ENCODE measurements at places on chromosomes 2 and 18.

GRCh38 chr2:54432251-54433015 lies 23.7 kb upstream of the SPTBN1 start:
- no peak for DNase-seq

DNA sequence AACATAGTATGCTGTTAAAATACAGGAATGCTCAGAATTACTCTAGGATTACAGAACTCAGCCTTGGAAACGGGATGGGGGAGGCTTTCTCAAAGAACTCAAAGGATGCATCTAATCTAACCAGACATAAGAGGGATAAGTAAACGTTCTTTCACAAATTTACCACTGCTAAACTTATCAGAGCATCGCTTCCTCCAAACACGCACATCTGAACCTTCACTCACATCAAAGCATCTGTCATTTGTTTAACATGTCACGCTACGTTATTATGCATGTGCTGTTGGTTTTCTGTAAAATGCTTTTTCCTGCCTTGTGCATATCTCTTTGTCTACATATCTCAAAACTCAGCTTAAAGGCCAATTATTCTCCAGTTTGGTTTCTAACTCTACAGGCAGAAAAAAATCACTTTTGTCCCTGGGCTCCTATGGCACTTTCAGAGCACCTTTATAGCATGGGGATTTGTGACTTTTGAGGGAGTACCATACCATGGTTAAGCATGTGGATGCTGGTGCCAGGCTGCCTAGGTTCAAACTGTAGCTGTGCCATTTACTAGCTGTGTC lies 106.7 kb upstream of the FSHR start:
- no peak for DNase-seq

DNA sequence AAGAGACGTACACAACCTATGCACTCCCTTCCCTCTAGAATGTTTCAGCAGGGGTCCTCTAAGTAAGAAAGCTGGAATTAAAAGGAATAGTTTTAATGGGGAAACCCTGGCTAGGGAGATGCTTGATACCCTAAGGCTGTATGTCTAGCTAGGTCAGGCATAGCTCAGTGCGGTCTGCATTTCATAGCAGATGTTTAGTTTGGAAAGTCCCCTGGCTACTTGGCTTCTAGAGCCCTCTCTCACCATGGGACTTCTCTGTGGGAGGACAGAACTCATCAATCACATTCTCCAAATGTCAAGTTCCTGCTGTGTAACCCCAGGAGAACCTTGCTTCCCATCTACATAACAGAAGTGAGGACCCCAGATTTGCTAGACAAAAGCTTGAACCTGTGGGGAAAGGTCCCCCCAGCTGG lies 24.1 kb upstream of the ANXA4 start:
- DNase-seq = no peak

- DNase-seq = no peak
These were observed 3.0 kb downstream of the PIKFYVE start for GRCh38 chr2:208269091-208269490.

- no peak for DNase-seq
These were observed 62.1 kb downstream of the TMEM17 start for GRCh38 chr2:62443886-62444285.
